Heart right ventricle (tissue), 16 donors: ENCODE measurements at places on chromosomes 4 and X. TPM values are rescaled to one million over a fixed set of nuclear protein-coding genes. Genes with fewer than 3 reads are reported as not detected.

- no peaks in the 10 kb centered on the region for H3K36me3 ChIP-seq
- H3K4me1 ChIP-seq = no peaks in the 10 kb centered on the region
- H3K4me3 ChIP-seq = no peak overlapping the region
- H3K27ac ChIP-seq = no peak overlapping the region
- DNase-seq = no peak
These were observed 6.0 kb upstream of the EFNB1 start for GRCh38 chrX:68822641-68823410.

DNA sequence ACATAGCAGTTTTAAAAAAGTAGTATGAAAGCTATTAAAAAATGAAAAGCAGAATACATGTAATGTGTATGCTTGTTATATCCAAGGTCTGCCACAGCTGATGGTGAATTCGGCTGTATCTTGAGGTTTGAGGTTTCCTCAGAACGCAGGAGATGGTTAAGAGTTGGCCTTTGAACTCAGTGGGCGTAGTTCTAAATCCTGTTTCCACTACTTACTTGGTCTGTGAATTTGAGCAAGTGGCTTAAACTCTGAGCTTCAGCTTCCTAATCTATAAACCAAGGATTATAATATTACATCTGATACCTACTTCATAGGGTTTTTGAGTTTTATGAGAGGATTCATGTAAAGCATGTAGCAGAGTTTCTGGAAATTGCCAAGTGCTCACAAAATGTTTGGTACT lies 125.2 kb downstream of the STIM2 start:
- no peaks in the 10 kb centered on the region for H3K27me3 ChIP-seq
- DNase-seq = no peak
- H3K4me3 ChIP-seq = no peak overlapping the region
- H3K27ac ChIP-seq = no peak overlapping the region
- no peaks in the 10 kb centered on the region for H3K36me3 ChIP-seq

- DNase-seq = no peak
- peak overlapping the region; percentile 28 for H3K27ac ChIP-seq
- H3K4me1 ChIP-seq = peaks cover 17% of the 10 kb centered on the region
- H3K27me3 ChIP-seq = no peaks in the 10 kb centered on the region
- peaks cover 17% of the 10 kb centered on the region for H3K36me3 ChIP-seq
- no peak overlapping the region for H3K4me3 ChIP-seq
These were observed 11.9 kb downstream of the GRPEL1 start for GRCh38 chr4:7055990-7056325.

GRCh38 chr4:15325987-15326386 lies 101.8 kb upstream of the C1QTNF7 start:
- H3K4me1 ChIP-seq = no peaks in the 10 kb centered on the region
- no peak for DNase-seq
- H3K36me3 ChIP-seq = no peaks in the 10 kb centered on the region
- no peak overlapping the region for H3K27ac ChIP-seq
- no peak overlapping the region for H3K4me3 ChIP-seq

GRCh38 chr4:24910499-24910898 lies 2.3 kb downstream of the CCDC149 start:
- DNase-seq = no peak
- no peak overlapping the region for H3K27ac ChIP-seq
- no peak overlapping the region for H3K4me3 ChIP-seq
- H3K4me1 ChIP-seq = peaks cover 6% of the 10 kb centered on the region

DNA sequence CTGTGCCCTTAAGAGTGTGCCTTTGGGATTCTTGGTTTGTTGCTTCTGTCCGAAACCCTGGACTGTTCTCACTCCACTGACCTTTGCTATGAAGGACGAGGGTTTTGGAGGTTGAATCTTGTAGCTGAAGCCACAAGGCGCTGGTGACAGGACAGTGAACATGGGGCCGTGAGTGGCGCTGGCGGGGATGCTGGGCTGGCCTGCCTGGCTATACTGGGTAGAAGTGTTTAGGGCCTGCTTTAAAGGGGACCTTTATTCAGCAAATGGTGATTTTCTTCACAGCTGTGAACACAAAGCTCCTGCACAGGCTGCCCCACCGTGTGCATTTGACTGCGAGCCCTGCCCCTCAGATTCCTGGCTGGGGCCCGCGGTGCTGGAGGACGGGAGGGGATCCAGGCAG lies 27.1 kb upstream of the TADA2B start:
- no peaks in the 10 kb centered on the region for H3K27me3 ChIP-seq
- no peak overlapping the region for H3K27ac ChIP-seq
- H3K4me1 ChIP-seq = no peaks in the 10 kb centered on the region
- DNase-seq = no peak
- H3K4me3 ChIP-seq = no peak overlapping the region

- DNase-seq = no peak
- H3K27ac ChIP-seq = no peak overlapping the region
- H3K4me3 ChIP-seq = no peak overlapping the region
- peaks cover 3% of the 10 kb centered on the region for H3K27me3 ChIP-seq
- no peaks in the 10 kb centered on the region for H3K36me3 ChIP-seq
- H3K4me1 ChIP-seq = no peaks in the 10 kb centered on the region
These were observed 150.1 kb downstream of the KLF8 start for GRCh38 chrX:56382278-56382677.

- peaks cover 4% of the 10 kb centered on the region for H3K4me1 ChIP-seq
- H3K27me3 ChIP-seq = no peaks in the 10 kb centered on the region
- no peak overlapping the region for H3K4me3 ChIP-seq
- no peak overlapping the region for H3K27ac ChIP-seq
These were observed 14.2 kb downstream of the DHRSX start for GRCh38 chrX:2486476-2487133.

DNA sequence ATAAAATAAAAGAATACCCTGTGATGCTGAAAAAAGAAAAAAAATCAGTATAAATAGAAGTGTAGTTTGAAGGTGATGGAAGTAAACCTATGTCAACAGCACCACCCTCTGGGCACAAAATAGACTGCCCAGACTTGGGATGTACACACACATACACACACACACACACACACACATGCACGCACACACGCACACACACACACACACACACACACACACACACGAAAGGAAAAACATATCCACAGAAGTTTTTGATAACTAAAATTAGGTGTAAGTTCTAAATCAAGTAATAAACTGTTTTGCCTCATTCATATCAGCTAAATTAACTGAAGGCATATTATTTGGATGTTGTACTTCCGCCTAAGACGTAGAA lies 40.5 kb downstream of the ANXA5 start:
- no peaks in the 10 kb centered on the region for H3K36me3 ChIP-seq
- H3K27me3 ChIP-seq = no peaks in the 10 kb centered on the region
- H3K4me3 ChIP-seq = no peak overlapping the region
- H3K27ac ChIP-seq = no peak overlapping the region
- H3K4me1 ChIP-seq = peaks cover 9% of the 10 kb centered on the region

DNA sequence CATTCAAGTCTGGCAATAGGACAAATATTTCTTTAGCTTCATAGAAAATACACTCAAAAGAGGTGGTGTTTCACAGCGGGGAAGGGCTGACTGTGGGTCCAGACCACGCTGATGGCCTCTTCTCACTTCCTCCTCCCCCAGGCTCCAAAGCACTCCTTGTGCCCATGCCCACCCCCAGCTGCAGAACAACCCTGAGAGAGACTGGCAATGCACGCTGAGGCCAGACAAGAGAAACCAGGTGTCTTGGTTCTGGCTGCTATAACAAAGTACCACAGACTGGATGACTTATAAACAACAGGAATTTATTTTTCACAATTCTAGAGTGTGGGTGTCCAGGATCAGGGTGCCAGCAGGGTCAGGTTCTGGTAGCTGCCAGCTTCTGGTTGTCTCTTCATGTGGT lies 386.1 kb downstream of the FBXW7 start:
- no peak for DNase-seq
- H3K36me3 ChIP-seq = no peaks in the 10 kb centered on the region
- no peak overlapping the region for H3K27ac ChIP-seq
- H3K27me3 ChIP-seq = no peaks in the 10 kb centered on the region
- no peaks in the 10 kb centered on the region for H3K4me1 ChIP-seq

DNA sequence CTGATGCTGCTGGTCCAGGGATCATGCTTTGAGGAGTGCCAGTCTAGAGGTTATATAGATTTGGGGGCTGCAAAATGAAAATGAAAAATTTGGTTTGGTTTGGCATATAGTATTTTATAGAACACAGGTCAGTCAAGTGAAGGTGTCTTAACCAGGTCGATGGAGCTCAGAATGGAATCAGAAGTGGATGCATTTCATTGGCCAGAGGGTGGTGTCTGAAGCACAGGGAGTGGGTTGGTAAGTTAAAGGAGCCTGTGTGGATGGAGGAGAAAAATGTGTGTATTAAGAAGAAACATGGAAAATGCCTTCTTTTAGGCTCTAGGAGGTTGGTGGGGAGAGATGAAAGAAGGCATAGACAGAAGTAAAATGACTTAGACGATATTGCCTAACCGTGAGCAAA lies 8.6 kb downstream of the GALNT7 start:
- H3K36me3 ChIP-seq = no peaks in the 10 kb centered on the region
- no peak overlapping the region for H3K4me3 ChIP-seq
- no peaks in the 10 kb centered on the region for H3K27me3 ChIP-seq

DNA sequence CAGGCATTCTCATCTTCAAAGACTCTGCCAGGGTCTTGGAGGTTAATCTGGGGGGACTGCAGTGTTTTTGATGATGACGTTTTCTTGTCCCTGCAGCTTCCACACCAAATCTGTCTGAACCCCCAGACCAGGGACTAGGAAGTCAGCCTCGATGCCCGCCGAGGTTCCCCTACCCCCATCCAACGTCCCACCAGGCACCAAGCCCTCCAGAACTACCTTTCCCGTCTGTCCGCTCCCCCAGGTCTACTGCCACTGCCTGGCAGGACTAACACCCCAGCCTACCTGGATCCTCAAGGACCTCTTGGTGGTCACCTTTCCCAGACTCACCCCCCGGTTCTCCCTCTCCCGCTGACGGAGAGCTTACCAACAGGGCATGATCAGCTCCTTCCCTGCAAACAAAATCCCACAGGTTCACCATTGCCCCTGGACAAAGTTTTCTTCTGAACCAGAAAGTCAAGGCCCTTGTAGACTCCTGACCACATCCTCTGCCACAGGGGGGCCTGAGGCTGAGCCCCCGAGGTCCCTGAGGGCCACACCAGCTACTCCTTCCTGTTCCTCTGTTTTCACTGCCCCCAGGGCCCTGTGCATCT lies 40.9 kb downstream of the HMX1 start:
- H3K4me3 ChIP-seq = no peak overlapping the region
- no peaks in the 10 kb centered on the region for H3K4me1 ChIP-seq
- H3K27ac ChIP-seq = no peak overlapping the region
- H3K27me3 ChIP-seq = peaks cover 27% of the 10 kb centered on the region
- DNase-seq = no peak
- no peaks in the 10 kb centered on the region for H3K36me3 ChIP-seq

GRCh38 chr4:75714704-75715103 lies 9.7 kb upstream of the USO1 start:
- H3K36me3 ChIP-seq = no peaks in the 10 kb centered on the region
- H3K27me3 ChIP-seq = no peaks in the 10 kb centered on the region
- H3K4me3 ChIP-seq = no peak overlapping the region
- peaks cover 29% of the 10 kb centered on the region for H3K4me1 ChIP-seq
- H3K27ac ChIP-seq = peak overlapping the region; percentile 51
- no peak for DNase-seq

GRCh38 chrX:38798956-38799355 lies 2.3 kb upstream of the MID1IP1 start:
- no peak for DNase-seq
- no peak overlapping the region for H3K27ac ChIP-seq
- no peak overlapping the region for H3K4me3 ChIP-seq
- peaks cover 25% of the 10 kb centered on the region for H3K4me1 ChIP-seq
- no peaks in the 10 kb centered on the region for H3K36me3 ChIP-seq

DNA sequence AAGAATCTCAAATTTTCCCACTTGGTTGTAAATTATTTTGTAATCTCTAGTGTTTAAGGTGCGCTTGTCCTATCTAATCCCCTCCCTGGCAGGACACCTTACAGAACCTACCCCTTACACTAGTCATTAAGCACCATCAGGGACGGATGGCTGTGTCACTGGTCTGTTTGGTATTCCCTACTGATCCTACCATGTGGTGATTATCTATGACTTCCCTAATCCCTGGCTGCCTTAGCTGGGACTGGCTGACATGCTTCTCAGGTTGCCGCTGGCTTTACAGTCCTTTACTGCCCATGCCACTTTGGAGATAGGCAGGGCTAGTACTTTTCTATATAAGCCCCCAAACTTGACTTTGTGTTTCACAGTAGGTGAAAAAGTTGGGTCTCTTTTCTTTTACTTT lies 58.6 kb downstream of the ELOVL6 start:
- H3K4me1 ChIP-seq = no peaks in the 10 kb centered on the region
- no peaks in the 10 kb centered on the region for H3K27me3 ChIP-seq
- H3K27ac ChIP-seq = no peak overlapping the region

GRCh38 chrX:49999087-49999486 lies 76.7 kb downstream of the CLCN5 start:
- no peaks in the 10 kb centered on the region for H3K4me1 ChIP-seq
- H3K27ac ChIP-seq = no peak overlapping the region
- no peak for DNase-seq
- H3K36me3 ChIP-seq = no peaks in the 10 kb centered on the region
- no peak overlapping the region for H3K4me3 ChIP-seq
- peaks cover 14% of the 10 kb centered on the region for H3K27me3 ChIP-seq

- H3K4me1 ChIP-seq = peaks cover 65% of the 10 kb centered on the region
- no peak for DNase-seq
- no peak overlapping the region for H3K27ac ChIP-seq
- no peaks in the 10 kb centered on the region for H3K27me3 ChIP-seq
- no peaks in the 10 kb centered on the region for H3K36me3 ChIP-seq
These were observed 17.6 kb downstream of the NFKB1 start for GRCh38 chr4:102518703-102519131.

TRAM1L1 gene
- 0.44 TPM for total RNA-seq

ASB9 gene
- total RNA-seq = 0.97 TPM

TMEM175 gene
- 16.4 TPM for total RNA-seq

CTAG2 gene
- not detected for total RNA-seq

PABPC5 gene
- 0.69 TPM for total RNA-seq

TCEAL6 gene
- total RNA-seq = not detected

DCAF12L1 gene
- not detected for total RNA-seq

IGSF1 gene
- total RNA-seq = 4.7 TPM

NSUN7 gene
- total RNA-seq = not detected

ARHGAP36 gene
- not detected for total RNA-seq

PAGE5 gene
- not detected for total RNA-seq

RAB9A gene
- total RNA-seq = 19.1 TPM

SPANXN1 gene
- total RNA-seq = not detected
